Femur (tissue), 1 donor: ENCODE measurements at places on chromosomes 7 and 10.

DNA sequence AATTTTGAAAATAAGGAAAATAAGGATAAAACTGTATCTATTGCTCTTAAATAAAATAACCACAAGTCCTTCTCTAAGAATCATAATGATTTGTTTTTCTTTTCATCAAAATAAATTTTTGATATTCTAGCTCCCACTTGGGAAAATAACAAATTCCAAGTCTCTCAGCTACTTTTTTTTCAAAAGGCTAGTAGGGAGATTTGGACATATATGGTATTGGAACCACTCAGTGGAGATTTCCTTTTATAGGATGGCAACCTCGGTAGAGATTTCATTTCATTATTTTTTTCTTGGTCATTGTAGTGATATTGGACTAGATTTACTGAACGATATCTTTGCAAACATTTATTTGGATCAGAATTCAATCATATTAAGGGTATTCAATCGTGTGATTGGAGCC is 69.5 kb upstream of the PRKG1 start:
- no peak for DNase-seq

DNA sequence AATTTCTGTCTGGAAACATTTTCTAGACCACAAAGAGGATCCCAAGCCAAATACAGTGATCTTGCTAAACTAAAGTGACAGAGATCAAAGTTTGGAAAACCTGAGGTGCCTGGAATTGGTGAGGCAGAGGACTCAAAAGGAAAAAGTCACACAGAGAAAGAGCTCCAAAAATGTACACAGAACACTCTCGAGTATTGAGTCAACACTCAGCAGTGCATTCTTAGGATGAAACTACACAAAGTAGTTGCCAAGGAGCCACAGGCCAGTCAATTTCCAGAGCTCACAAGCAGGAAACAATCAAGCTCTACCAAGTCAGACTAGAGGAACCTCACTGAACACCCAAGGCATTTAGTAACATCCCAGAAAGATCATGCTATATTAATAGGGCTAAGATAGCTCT is 61.3 kb downstream of the MICU1 start:
- DNase-seq = no peak

- DNase-seq = no peak
These were observed 2.2 kb upstream of the SUN3 start for GRCh38 chr7:48031111-48031510.

DNA sequence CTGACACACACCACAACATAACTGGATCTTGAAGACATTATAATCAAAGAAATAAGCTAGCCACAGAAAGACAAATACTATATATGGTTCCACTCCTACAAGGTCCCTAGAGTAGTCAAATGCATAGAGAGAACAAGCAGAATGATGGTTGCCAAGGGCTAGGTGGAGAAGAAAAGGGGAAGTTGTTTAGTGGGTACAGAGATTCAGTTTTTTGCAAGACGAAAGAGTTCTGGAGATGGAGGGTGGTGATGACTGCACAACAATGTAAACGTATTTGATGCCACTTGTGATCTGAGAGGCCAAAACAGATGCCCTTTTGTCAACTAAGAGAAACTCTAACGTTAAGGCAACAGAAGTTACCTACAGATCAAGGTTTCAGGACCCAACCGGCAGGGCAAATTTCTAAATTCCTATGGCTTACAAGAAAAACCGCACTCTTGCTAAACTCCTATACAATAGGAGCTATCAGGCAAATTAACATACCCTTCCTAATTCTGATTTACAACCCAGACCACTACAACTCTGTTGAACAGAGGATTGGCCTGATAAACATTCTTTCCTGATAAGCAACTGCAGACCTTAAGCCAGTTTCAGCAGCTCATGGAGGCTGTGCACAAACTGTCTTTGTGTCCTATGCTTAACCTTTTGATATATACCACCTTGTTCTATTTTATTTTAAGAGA is 69.0 kb downstream of the FAM107B start:
- DNase-seq = no peak

DNA sequence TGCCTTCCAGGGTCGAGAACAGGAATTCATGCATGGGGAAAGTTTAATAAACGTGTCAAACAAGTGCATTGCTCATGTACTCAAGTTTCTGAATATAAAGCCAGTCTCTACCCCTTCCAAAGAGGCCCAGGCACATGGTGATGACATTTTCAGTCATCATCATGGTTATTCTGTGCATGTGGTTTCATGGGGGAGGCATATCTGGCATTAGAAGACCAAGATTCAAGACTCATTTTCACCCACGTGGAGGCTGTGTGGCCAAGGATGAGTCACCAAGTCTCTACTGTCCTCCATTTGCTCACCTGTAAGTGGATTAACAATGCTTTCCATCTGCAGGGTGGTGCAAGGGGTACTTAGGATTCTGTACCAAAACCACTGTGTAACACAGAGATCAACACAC is 34.0 kb upstream of the CNPY1 start:
- DNase-seq = no peak
